ENCODE measurements at places on chromosomes 2 and 18.

DNA sequence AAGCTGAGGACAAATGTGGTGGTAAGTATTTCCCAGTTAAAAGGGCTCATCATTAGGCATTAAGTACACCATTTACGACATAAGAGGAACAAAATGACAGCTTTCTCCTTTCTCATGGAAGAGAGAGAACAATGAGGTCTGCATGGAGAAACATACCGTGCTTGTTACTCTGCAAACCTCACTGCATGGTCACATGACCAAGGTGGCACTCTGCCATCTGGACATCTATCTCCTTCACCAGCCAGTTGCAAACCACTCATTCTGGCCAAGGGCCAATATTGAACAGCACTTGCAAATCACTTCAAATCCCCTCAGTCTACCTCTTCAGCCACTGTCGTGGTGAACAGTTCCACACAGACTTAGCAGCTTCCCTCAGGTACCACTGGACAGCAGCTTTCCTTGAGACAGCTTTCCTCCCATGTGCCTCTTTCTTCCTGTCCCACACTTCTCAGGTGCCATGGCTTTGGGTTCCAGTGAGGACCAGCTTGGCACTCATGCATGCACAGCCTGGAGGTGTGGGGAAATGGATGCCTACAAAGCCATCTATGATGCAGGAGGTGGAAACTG lies 29.5 kb upstream of the DPP4 start:
- no peak for DNase-seq

- no peak for DNase-seq
Observed at GRCh38 chr2:127913808-127914457, 28.2 kb upstream of the AMMECR1L start.

DNA sequence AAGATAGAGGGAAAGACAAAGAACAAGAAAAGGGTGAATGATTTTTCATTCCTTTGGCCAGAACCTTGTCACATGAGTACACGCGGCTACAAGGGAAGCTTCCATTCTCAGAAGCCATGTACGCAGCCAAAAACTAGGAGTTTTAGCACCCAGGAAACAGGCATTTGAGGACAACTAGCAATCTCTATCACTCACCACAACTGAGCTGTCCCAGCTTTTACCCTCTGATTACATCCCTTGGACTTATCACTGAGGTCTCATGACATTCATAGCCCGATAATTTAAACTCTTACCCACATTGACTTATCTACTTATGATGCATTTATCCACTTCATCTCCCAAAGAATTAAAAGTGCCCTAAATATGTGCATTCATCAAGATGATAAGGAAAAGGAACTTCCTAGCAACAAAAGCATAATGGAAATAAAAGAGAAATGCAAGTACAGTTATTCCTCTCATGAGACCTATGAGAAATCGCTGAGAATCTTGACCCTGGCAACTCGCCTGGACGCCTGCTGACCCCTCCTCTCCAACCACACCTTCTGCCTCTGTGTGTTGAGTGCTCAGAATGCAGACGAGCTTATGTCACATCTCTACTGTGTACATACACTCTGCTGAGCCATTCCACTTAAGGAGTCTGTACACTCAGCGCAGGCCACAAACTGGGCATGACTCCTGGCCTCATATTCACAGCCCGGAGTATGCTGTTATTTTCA lies 28.7 kb upstream of the MFSD6 start:
- no peak for DNase-seq

DNA sequence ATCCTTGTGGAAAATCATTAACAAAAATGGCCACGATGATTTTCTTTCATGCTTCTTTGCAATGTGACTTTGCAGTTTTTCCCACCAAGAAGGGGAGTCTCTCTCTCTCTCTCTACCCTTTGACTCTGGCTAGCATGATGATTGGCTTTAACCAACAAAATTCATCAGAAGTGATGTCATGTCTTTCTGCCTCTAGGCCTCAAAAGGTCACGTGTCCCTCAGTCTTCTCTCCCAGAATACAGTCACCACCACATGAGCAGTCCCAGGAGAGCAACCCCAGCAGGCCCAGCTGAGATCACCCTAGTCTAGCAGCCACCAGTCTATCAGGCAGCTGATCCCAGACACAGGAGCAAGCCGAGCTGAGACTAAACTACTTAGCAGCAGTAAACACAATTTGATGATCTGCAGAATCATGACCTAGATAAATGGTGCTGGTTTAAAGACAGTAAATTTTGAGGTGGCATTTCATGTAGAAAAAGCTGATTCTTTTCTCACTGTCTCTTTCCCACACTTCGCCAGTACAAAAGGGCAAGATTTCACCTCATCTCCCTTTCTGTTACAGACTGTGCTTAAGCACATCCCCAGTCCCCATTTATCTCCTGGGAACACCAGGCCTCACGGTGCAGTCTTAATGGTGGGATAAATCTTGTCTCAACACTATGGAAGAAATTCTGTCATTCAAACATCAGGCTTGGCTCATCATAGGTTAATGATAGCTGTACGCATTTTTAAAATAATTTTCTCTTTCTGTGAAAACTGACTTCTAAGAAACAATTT lies 132.7 kb downstream of the SCG2 start:
- no peak for DNase-seq

GRCh38 chr2:60480089-60480773 lies 73.2 kb downstream of the BCL11A start:
- DNase-seq, result no peak

GRCh38 chr2:202933958-202934357 lies 21.9 kb downstream of the CARF start:
- no peak for DNase-seq

- peak; percentile 41 for DNase-seq
Observed at GRCh38 chr2:152730591-152731333, 12.3 kb downstream of the ARL6IP6 start.

- no peak for DNase-seq
Observed at GRCh38 chr2:24183366-24184069, 8.7 kb downstream of the FAM228A start.

GRCh38 chr2:1714291-1715064 lies 29.8 kb downstream of the PXDN start:
- DNase-seq, result no peak

GRCh38 chr2:8367833-8368232 lies 314.0 kb upstream of the ID2 start:
- DNase-seq, result no peak

- DNase-seq, result no peak
Observed at GRCh38 chr2:72613931-72614330, 211.9 kb downstream of the EXOC6B start.

- DNase-seq, result no peak
Observed at GRCh38 chr2:192267484-192267883, 72.8 kb upstream of the TMEFF2 start.

DNA sequence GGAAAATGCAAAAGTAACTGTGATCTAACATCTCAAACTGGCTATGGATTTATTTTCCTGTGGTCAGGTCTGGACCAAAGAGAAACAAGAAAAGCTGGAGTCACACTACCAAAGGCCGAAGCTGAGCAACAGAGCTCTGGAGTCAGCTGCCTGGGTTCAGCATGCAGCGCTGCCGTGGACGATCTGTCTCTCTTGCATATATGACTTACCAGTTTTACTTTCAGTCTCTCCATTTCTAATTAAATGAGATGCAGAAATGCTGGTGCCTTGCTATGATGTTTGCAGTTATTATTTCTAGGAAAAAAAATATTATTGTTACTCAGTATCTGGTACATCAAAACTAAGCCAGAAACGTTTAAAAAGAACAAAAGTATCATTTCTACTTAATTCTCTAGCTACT lies 813.2 kb downstream of the RNF144A start:
- DNase-seq, result peak; percentile 35

- no peak for DNase-seq
Observed at GRCh38 chr2:236359426-236360045, 95.3 kb upstream of the ASB18 start.

- no peak for DNase-seq
Observed at GRCh38 chr2:218395456-218395825, 4.2 kb upstream of the CTDSP1 start.

DNA sequence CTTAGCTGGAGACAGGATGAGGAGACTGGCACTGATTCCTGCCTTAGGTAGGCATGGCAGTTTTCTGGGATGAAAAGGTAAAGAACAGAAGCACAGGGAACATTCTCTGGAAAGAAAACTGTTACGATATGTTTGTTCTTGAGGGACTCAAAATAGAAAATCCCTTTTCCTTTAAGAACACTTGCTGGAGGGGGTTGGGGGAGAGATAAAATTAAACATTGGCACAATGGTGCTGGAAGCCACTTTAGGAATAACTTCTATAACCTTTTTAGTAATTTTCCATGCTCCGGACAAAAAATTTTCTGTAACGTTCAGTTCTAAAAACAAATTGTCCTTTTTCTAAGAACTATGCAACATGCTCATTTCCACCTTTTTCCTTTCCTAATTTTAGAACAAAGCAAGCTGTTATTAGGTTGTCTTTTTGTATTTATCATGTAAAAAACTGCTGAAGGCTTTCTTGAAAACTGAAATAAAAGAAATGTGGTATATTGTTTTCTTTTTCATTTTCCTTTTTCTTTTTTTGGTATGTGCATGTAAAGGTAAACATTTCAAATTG lies 343.8 kb downstream of the EPHA4 start:
- DNase-seq, result no peak

DNA sequence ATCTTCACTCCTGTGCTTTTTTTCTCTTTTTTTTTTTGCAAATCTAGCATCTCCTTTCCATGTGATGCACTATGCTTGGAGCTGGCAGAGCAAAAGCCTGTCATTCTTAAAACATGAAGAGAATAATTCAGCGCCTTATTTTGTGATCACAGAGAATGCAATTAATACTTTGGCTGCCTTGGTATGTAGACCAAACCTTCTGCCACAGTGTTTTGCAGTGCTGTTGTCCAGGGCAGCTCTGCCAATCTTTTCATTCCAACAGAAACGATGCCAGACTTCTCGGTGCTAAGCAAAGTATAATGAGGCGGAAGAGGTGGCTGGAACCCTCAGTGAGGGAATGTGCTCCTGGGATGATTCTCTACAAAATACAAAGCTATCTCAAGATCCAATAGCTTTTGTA lies 25.6 kb downstream of the BCL2 start:
- no peak for DNase-seq
